Fibroblast of gingiva (primary cell): ENCODE measurements at places on chromosomes 11 and 22.
A peak's percentile ranks its signal among the peaks of the same experiment; 100 is the strongest.

- no peak for DNase-seq
Measured at GRCh38 chr11:16511116-16512114, 155.1 kb upstream of the SOX6 start.

GRCh38 chr11:123454060-123454651 is 24.1 kb downstream of the GRAMD1B start:
- DNase-seq, result no peak

DNA sequence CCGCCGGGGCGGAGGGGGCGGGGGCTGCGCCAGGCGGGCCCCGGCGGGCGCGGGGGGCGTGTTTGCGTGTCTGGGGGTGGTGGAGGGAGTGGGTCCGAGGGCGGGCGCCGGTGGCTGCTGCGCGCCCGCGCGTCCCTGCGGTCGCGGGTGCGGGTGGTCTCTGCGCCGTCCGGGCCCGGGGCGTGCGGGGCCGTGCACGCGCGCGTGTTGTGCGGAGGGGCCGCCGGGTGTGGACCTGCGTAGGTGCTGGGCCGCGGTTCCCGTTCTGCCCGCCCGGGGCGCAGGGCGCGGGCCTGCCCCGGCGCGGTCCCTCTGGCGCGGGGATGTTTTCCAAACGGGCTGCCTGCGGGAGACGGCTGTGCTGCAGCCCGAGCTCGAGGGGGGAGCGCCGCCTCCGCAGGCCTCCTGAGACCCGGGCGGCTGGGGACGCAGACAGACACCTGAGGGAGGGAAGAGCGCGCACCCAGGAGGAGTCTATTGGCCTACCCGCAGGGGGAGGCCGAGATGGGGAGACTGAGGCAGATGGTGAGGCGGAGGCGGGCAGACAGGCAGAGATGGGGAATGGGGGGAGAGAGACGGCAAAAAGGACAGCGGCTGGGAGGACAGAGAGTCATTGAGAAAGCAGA is 442 bp downstream of the PELI3 start:
- no peak for DNase-seq

DNA sequence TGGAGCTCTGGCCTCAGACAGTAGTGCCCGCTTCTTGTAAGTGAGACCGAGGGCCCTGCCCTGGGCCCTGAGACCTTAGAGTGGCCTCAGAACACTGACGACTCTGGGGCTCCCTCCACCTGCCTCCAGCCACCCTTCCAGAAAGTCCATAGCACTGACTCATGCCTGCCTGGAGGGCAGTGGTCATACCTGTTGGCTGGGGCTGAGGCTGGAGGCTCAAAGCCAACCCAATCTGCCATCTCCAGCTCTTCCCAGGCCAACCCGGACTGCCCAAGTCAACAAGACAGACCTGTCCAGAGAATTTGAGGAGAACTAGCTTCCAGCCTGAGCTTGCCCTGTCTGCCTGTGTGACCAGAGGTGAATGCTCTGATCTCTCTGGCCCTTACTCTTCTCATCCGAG is 66.9 kb upstream of the TTLL12 start:
- no peak for DNase-seq

GRCh38 chr11:119744577-119744976 is 15.6 kb upstream of the NECTIN1 start:
- no peak for DNase-seq

DNA sequence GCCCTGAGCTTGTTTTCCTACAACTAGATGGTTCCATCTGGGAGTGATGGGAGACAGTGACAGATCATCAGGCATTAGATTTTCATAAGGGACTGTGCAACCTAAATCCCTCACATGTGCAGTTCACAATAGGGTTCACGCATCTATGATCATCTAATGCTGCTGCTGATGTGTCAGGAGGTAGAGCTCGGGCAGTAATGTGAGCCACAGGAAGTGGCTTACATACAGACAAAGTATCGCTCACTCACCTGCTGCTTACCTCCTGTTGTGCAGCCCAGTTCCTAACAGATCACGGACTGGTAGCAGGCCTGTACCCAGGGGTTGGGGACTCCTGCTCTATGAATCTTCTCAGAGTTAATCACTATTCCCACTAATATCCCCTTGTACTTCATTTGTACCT is 12.4 kb downstream of the AAMDC start:
- no peak for DNase-seq

GRCh38 chr11:34343153-34343552 is 14.7 kb downstream of the ABTB2 start:
- DNase-seq, result peak; percentile 41

GRCh38 chr11:130262424-130262823 is 52.3 kb downstream of the ZBTB44 start:
- no peak for DNase-seq

DNA sequence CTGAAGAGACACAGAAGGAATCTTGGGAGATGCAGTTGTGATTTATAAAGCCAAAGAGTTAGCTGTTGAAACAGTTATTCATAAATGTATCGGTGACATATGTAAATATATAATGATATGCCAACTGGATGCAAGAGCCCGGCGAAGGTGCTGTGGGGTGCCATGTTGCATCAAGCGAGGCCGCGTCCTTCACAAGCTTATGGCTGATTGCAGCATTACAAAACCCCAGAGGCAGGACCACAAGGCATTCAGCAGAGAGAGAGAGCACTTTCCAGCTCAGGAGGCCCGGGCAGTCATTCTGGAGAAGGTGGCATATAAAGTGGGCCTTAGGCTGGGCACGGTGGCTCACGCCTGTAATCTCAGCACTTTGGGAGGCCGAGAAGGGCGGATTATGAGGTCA is 65.6 kb downstream of the LARGE1 start:
- DNase-seq, result no peak

- no peak for DNase-seq
Measured at GRCh38 chr11:65169164-65169641, 830 bp upstream of the SPDYC start.

GRCh38 chr11:23310276-23310675 is 450.0 kb upstream of the CCDC179 start:
- no peak for DNase-seq

DNA sequence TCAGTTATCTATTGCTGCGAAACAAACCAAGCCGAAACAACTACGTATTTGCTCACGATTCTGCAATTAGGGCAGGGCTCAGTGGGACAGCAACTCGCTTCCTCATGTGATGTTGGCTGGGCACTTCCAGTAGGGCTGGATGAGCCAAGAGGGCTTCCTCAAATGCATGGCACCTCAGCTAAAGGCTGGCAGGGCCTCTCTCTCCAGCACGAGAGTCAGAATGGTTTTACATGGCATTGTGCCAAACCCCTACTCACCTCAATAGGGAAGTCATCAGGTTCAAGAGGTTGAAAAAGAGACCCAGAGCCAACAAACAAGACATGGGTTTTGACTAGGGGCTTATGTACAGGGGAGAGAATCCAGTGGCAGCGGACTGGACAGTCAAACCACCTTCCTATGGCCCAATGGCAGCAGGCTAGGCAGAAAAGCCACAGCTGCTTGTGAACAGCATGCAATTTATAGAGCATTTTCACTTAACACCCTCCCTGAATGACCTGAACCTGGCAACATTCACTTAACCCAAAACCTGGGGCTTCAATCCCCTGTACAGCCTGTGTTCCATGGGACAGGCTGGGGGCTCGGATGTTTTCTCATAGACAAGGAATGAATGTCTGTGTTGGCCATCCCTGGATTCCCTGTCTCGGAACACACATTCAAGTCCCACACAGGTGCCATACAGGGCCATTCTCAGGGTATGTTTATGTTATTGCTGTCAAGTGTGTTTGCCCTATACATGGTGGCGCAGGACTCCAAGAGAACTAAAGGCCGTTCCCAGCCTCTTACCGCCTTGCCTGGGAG is 154.2 kb upstream of the NAV2 start:
- DNase-seq, result no peak

DNA sequence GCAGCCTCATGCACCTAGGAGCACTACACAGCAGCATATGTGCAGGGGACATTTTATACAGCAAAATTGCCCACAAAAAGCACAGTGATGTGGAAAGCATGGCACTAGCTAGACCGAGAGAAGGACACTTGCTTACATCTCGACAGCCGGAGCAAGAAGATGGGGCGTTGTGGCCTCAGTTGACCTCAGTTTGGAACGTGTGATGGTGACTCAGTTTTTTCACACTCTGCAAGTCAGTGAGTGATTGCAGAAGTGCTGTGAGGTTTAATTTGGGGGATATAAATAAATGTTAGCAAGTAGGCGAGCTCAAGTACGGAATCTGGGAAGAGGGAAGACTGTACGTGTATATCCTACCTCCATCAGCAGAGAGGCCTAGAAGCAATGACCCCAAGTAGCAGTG is 23.3 kb downstream of the LRP5 start:
- DNase-seq, result no peak

DNA sequence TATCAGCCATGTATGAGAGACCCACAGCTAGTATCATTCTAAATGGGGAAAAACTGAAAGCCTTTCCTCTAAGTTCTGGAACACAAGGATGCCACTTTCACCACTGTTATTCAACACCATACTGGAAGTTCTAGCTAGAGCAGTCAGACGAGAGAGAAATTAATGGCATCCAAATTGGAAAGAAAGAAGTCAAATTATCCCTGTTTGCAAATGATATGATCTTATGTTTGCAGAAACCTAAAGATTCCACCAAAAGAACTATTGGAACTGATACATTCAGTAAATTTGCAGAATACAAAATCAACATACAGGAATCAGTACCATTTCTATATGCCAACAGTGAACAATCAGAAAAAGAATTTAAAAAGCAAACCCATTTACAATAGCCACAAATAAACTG is 226.0 kb downstream of the TRPC6 start:
- no peak for DNase-seq

DNA sequence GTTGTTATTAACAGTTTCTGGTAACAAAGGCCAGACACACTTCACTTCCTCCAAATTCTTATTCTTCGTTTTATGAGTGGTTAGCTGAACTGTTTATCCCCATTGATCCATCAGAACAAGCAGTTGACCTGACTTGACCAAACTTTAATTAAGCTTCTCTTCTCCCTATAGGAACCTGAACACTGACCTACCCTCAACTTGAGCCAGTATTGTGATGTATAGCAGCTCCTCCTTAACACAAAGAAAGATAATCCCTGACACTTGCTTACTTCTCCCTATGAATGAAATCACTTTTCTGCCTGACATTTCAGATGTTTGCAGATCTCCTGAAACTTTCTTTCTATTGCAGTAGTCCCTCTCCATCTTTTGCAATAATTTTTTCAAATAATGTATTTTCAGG is 41.9 kb downstream of the ANO5 start:
- DNase-seq, result no peak

DNA sequence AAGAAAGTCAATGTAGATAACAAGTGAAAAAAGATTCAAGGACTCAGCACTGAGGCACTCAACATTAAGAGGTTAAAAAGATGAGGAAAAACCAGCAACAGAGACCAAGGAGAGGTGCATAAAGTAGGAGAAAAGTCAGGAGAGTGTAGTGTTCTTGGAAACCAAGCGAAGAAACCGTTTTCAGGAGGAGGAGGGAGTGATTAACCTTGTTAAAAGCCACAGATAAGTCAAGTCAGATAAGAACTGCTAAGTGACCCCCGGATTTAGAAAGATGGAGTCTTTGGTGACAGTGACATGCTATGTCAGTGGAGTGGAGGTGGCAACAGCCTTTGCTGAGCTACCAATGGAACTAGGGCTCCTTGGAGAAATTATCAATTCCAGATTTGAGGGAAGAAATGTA is 13.9 kb upstream of the NARS2 start:
- DNase-seq, result no peak

- no peak for DNase-seq
Measured at GRCh38 chr11:129331217-129331616, 44.4 kb upstream of the BARX2 start.

- peak; percentile 51 for DNase-seq
Measured at GRCh38 chr22:42648368-42649245, 585 bp downstream of the CYB5R3 start.

GRCh38 chr11:40391679-40392078 is 1067.8 kb downstream of the LRRC4C start:
- no peak for DNase-seq

DNA sequence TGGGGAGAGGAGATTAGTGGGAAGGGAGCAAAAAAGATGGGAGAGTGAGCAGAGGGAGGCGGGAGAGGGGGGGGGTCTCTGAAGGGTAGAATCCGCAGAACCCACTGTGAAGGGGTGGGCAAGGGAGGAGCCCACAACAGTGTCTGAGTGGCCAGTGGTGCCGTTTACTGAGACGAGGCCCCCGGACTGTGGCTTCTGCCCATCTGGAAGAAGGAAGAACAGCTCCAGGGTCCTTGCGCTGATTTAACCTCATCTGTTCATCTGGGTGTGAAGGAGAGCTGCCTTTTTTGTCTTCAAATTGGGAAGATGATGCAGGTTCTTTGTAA is 45.7 kb upstream of the ANO1 start:
- DNase-seq, result no peak

- DNase-seq, result no peak
Measured at GRCh38 chr11:69718147-69718546, 14.3 kb upstream of the FGF19 start.

DNA sequence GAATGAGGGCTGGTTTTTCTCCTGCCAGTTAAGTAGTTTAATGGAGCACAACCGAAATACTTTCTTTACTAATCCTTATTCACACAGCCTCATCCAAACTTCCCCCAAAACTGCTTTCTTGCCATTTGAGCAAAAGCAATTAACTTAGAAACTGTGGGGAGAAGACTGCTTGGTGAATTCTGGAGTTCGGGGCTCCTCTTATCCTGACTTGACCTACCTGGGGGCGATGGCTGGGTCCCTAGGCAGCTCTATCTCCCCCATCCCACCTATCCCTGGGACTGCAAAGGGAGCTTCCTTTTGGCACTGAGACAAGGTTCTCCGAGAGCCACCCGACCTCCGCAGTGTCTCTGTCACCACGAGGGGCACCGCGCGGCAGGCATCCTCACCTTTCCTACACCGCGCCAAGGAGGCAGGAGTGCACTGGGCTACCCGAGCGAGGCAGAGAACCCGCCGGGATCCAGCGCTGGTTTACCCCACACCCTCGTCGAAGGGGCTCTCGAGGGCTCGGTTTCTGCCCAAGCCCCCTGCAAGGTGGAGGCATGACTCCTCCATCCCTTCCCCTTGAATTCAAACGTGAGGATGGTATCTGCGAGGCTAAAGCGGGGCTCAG is 759 bp downstream of the DESI1 start:
- DNase-seq, result no peak

DNA sequence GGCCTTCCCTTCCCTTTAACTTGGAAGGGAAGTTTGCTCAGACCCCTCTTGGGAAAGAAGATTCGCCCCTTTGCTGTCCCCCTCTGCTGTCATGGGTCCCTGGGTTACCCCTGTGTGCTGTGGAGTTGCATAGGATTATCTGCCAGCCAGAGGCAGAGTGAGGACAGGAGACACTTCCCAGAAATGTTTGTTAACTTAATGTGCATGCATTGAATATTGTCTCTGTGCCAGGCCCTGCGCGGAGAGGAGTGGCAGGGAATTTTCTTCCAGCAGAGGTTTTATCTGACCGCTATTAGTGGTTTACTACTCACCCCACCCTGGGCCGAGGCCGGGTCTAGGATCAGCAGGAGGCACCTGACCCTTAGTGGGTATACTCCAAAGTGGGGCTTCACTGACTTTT is 894.8 kb downstream of the TBC1D22A start:
- DNase-seq, result no peak

GRCh38 chr11:119284344-119285157 is 32.4 kb downstream of the MCAM start:
- DNase-seq, result peak; percentile 34

- DNase-seq, result no peak
Measured at GRCh38 chr11:94203070-94203469, 74.4 kb downstream of the PANX1 start.
